Smooth muscle cell of trachea (primary cell): ENCODE measurements at places on chromosomes 13 and 19. TPM values are rescaled to one million over a fixed set of nuclear protein-coding genes. Genes with fewer than 3 reads are reported as not detected.

Gene ATP4B
- total RNA-seq, result 0.17 TPM in 1 of 2 replicates, not detected in the other

Gene MEDAG
- total RNA-seq, result 43.5 and 101 TPM in 2 replicates

Gene IGFL2
- total RNA-seq, result not detected in 2 replicates

Gene CCDC8
- total RNA-seq, result 29.8 and 34.2 TPM in 2 replicates

Gene KLK7
- total RNA-seq, result not detected in 2 replicates

Gene FGF9
- not detected in 2 replicates for total RNA-seq

Gene DENND1C
- not detected in 2 replicates for total RNA-seq

Gene VSTM2B
- not detected in 2 replicates for total RNA-seq

Gene CD320
- 28.0 and 41.9 TPM in 2 replicates for total RNA-seq

Gene PTH2
- total RNA-seq, result not detected in 2 replicates

Gene SBK2
- 0.17 TPM in 1 of 2 replicates, not detected in the other for total RNA-seq

Gene ZNF358
- 18.0 and 42.2 TPM in 2 replicates for total RNA-seq
